ENCODE measurements at places on chromosomes 6 and 20.
A peak's percentile ranks its signal among the peaks of the same experiment; 100 is the strongest.

DNA sequence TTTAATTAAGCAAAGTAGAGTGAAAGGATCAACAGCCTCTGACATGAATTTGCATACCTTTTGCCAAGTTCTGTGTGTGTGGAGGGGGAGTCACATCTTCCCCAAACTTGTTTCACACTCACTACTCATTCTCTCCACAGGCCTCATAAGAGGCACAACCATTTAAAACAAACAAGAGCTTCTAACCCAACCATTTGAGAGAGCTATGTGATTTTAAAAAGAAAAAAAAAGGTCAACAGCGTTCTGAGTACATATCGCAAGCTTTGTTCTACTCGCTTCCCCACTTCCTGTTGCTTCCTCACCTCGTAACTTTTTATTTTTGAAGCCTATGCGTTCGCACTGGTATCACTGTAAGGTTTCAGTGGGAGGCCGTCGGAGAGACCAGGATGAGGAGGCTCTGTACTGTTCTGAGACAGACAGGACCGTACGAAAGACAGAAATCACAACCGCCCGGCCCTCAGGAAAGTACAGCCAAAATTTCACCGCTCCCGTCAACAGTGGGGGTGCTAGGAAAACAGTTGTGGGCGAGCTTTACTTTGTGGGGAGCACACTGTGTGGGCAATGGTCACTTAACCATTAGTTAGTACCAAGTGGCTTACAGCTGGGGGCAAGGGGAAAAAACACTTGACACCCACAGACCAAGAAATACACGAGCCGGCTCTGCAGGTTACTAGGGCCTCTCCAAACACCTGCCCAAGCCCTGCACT lies 61.3 kb downstream of the TRERF1 start:
- H3K36me3 ChIP-seq, result no peaks in the 10 kb centered on the region
- H3K27me3 ChIP-seq, result no peaks in the 10 kb centered on the region
- H3K27ac ChIP-seq, result no peak overlapping the region
- H3K4me3 ChIP-seq, result no peak overlapping the region

DNA sequence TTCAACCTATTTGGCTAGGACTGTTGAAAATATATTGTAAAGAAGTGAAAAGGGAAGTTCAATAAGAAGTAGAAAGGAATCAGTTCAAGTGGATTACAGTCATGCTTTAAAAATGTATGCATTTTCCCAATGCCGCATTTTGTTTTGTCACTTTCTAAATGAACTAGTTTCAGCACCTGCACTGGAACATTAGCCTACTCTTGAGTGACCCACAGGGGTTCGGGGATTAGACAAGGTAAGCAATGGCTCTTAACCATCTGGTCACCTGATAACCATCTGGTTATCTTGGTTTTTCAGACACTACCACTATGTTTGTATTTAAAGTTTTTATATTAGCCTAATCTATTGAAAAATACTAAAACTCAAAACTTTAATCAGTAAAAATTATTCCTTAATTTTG lies 97.6 kb downstream of the CD164 start:
- H3K27me3 ChIP-seq, result peaks cover 22% of the 10 kb centered on the region
- H3K4me3 ChIP-seq, result no peak overlapping the region
- H3K4me1 ChIP-seq, result no peaks in the 10 kb centered on the region
- no peaks in the 10 kb centered on the region for H3K36me3 ChIP-seq

DNA sequence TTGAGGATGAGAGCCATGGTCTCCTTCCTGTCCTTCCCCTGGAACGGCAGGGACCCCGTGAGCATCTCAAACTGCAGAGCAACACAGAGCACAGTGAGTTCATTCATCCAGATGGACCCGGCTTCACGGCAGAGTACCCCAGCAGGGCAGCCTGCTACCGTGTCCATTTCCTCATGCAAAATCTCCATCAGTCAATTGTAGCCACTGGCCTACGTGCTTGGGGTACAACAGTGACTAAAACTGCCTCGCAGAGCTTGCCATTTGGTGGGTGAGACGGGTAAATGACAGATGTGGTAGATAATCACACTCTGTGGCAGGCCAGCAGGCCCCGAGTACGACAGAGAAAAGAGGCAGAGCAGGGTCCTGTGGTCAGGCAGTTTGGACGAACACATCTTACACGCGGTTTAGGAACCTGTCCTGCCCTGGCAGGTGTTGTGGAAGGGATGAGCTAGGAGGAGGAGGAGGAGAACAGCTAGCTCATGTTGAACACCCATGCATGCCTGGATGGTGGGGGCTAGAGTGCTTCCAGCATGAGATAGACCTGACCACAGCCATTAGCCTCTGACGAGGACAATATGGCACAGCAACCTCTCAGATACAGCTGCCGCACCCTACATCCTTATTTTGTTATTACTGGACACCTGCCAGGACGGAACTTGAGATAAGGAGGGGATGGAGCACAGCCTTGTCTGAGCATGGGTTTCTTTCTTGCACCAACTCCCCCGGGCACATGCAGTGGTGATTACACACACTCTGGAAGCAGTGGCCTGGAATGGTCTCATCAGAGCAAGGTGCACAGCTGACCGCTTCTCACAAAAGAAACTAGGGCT lies 95.6 kb downstream of the RAMACL start:
- no peaks in the 10 kb centered on the region for H3K4me1 ChIP-seq
- no peaks in the 10 kb centered on the region for H3K27me3 ChIP-seq
- H3K36me3 ChIP-seq, result peaks cover 33% of the 10 kb centered on the region
- H3K4me3 ChIP-seq, result no peak overlapping the region
- DNase-seq, result peak; percentile 53

DNA sequence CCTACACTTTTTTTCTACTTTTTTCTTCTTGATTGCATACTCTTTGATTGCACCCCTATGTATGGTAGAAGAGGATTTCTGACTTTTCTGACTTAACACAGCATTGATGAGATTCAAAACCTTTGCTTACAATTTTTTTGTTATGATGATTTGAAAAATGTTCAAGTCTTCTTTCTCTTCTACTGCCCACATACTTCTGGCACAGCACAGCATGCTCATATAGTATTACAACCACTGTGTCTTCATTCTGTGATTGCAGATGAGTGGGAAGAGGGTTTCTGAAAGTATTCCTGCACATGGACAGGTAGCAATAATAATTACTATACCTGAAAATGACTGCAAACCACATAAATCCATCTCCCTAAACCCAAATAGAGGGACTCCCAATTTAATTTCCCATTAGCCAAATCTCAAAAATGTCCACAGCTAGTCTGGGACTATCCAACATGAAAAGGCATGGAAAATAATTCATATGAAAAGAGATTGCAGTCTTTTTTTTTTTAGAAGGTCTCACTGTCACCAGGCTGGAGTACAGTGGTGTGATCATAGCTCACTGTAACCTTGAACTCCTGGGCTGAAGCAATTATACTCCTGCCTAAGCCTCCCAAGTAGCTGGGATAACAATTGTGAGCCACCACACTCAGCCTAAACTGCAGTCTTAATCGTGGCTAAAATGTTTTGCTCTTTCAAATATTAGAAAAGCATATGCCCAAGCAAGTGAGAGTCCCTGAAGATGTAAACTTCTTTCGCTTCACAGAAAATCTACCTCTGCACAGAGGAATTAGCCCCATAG lies 15.9 kb upstream of the TENT5A start:
- H3K4me3 ChIP-seq, result no peak overlapping the region
- no peak for DNase-seq
- H3K27me3 ChIP-seq, result no peaks in the 10 kb centered on the region
- H3K36me3 ChIP-seq, result no peaks in the 10 kb centered on the region
- peaks cover 48% of the 10 kb centered on the region for H3K4me1 ChIP-seq

DNA sequence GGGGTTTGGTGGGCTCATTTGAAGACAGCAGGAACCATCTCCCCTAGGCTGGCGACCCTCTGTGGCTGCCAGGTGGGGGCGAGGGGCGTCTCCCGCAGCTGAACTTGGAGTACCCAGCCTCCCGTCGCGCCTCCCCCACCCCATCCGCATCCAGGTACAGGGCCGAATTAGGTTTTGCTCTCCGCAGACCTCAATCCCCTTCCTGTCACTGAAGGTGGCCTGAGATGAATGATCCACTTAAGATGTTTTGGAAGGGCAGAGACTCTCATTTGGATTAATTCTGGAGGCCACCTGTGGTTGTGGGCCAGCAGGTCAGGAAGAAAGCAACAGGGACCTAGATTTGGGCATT lies 493 bp downstream of the CD83 start:
- H3K36me3 ChIP-seq, result no peaks in the 10 kb centered on the region
- no peak for DNase-seq
- H3K27ac ChIP-seq, result no peak overlapping the region

DNA sequence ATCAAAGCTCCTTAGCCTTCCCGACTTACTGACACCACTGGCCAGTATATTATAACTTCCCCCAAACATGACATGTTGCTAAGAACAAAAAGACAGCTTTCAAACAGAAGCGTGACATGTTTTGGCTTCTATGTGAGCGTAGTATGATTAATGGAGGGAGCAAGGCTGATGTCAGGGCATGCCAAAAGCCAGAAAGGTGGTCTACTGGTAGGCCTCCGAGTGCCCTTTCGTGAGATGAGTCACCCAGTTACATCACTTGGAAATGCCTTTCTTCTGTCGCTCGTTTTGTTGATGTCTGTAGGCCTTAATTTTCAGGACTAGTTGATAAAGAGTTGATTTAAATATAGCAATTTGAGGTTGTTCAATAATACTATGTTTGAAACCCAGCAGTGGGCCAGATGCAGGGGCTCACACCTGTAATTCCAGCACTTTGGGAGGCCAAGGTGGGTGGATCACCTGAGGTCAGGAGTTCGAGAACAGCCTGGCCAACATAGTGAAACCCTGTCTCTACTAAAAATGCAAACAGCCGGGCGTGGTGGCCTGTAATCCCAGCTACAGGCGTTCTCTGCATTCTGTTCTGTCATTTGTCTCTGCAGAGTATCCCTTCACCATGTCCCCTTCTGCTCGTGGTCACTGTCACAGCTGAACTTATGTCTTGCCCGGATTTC lies 53.3 kb downstream of the CNKSR3 start:
- H3K27me3 ChIP-seq, result no peaks in the 10 kb centered on the region
- peaks cover 34% of the 10 kb centered on the region for H3K4me1 ChIP-seq
- no peak for DNase-seq

DNA sequence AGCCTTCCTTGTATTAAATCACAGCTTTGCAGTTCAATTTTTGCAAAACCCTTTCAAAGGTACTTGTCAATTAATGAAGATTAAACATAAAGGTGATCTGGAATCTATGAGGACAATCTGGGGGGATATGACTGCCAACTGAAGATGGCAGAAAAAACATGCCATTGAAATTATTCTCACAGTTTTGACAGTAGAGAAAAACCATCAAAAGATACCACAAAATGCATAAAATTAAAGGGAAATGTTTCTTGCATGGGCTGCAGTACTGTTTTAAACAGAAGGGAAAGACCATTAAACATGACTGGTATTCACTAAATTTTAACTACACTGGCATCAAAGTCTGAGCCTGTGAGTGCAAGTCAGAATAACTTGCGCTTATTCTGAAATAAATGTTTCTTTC lies 194.2 kb downstream of the ATXN1 start:
- no peak overlapping the region for H3K27ac ChIP-seq
- H3K4me1 ChIP-seq, result peaks cover 20% of the 10 kb centered on the region
- H3K36me3 ChIP-seq, result no peaks in the 10 kb centered on the region

GRCh38 chr20:20079102-20079784 lies 26.9 kb downstream of the CFAP61 start:
- no peak overlapping the region for H3K27ac ChIP-seq
- no peaks in the 10 kb centered on the region for H3K4me1 ChIP-seq
- H3K27me3 ChIP-seq, result peaks cover 15% of the 10 kb centered on the region
- H3K36me3 ChIP-seq, result no peaks in the 10 kb centered on the region

GRCh38 chr6:144955859-144956258 lies 670.7 kb downstream of the UTRN start:
- H3K4me1 ChIP-seq, result peaks cover 49% of the 10 kb centered on the region
- no peak for DNase-seq
- no peaks in the 10 kb centered on the region for H3K27me3 ChIP-seq

DNA sequence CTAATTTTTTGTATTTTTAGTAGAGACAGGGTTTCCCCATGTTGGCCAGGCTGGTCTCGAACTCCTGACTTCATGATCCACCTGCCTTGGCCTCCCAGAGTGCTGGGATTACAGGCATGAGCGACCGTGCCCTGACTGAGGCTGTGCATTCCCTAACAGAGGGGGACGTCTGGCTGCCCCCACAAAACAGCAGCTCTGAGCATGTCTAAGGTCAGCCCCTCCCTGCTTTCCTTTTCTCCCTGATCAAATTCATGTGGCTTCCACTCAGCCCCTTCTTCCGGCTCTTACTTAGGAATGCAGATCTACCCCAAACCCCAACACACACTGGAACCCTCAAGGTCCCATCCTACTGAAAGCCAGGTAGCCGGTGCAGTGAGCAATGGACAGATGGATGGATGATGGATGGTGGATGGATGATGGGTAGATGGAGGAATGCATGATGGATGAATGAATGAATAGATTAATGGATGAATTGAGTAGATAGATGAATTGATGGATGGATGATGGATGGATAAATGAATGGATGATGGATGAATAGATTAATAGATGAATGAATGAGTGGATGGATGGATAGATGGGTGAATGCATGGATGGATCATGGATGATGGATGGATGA lies 91.5 kb upstream of the BHLHE23 start:
- peak; percentile 60 for DNase-seq
- H3K27ac ChIP-seq, result no peak overlapping the region
- no peak overlapping the region for H3K4me3 ChIP-seq
- no peaks in the 10 kb centered on the region for H3K36me3 ChIP-seq
- peaks cover 2% of the 10 kb centered on the region for H3K4me1 ChIP-seq

DNA sequence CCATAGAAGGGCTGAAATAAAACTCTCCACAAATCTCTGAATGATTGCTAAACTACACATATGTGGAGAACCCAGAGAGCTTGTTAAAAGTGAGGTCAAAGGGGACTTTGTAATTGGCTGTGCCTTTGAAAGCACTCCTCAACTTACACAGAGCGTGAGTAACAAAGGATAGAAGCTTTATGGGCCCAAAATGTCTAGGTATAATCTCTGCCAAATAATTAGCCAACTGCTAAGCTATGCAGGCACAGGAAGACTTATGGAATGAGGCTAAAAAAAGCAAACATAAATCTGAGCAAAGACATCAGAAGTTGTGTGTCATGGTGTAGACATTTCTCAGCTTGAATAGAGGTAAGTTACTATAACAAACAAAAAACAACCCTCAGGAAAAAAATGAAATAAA lies 23.3 kb upstream of the UST start:
- H3K27ac ChIP-seq, result peak overlapping the region; percentile 85
- H3K4me1 ChIP-seq, result peaks cover 26% of the 10 kb centered on the region
- H3K36me3 ChIP-seq, result no peaks in the 10 kb centered on the region
- no peak overlapping the region for H3K4me3 ChIP-seq
- no peaks in the 10 kb centered on the region for H3K27me3 ChIP-seq
- peak; percentile 84 for DNase-seq

DNA sequence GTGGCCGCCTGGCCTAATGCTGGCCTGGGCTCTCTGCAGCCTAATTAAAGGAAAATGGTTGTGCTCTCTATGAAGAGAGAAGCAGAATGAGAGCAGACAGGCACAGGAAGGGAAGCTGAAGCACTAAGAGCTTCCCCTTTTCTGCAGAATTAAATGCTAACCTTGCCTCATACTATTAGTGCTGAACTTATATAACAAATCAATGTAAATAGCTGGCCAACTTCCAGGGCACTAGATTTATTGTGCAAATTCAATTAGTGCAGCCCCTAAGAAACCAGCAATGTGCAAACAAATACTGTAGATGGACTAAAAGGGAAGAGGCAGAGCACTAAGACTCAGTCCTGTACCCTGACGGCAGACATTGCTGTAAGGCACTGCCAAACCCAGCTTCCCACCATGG lies 36.1 kb upstream of the INSM1 start:
- no peaks in the 10 kb centered on the region for H3K36me3 ChIP-seq
- H3K4me3 ChIP-seq, result no peak overlapping the region
- H3K27ac ChIP-seq, result no peak overlapping the region
- no peak for DNase-seq

Data from osteoblast (primary cell).